Central memory CD8-positive, alpha-beta T cell (primary cell): ENCODE measurements at places on chromosomes 16 and 17.
A peak's percentile ranks its signal among the peaks of the same experiment; 100 is the strongest.

GRCh38 chr16:67237396-67238277 is 9.6 kb downstream of the FHOD1 start:
- no peak for DNase-seq

GRCh38 chr16:10352262-10352661 is 33.6 kb upstream of the ATF7IP2 start:
- no peak for DNase-seq

- no peak for DNase-seq
Measured at GRCh38 chr17:1793447-1793806, 31.6 kb downstream of the SERPINF1 start.

DNA sequence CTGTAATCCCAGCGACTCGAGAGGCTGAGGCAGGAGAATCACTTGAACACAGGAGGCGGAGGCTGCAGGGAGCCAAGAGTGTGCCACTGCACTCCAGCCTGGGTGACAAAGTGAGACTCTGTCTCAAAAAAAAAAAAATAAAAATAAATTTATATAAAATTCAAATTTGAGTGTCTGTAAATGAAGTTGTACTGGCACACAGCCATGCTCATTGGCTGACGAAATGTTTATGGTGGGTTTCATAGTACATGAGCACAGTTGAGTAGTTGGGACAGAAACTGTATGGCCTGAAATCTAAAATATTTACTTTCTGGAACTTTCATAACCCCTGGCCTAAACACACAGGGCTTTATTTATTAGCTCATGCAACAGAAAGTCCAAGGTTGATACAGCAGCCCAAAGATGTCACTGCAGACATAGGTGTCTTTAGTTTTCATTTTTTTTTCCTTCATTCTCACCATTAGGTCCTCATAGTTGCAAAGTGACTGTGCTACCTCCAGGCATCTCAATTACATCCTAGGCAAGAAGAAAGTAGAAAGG is 355.3 kb downstream of the SLC39A11 start:
- DNase-seq = no peak

DNA sequence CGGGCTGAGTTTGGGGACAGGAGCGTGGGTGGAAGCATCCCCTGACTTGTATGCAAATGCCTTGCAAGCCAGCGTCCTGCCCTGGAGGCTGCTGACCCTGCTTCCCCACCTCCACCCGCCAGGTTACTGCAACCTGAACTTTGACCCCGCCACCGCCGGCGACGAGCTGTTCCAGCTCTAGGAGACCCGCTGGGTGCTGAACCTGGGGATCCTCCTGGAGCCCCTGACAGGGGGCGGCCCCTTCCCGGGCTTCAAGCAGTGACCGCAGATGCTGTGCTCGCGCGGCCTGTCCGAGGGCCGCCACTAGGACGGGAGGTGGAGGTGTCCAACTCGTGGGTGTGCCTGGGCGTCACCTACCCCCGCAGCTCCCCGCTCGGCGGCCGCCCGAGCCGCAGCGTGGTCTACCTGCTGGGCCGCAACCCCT is 10.7 kb upstream of the SLC16A5 start:
- no peak for DNase-seq

DNA sequence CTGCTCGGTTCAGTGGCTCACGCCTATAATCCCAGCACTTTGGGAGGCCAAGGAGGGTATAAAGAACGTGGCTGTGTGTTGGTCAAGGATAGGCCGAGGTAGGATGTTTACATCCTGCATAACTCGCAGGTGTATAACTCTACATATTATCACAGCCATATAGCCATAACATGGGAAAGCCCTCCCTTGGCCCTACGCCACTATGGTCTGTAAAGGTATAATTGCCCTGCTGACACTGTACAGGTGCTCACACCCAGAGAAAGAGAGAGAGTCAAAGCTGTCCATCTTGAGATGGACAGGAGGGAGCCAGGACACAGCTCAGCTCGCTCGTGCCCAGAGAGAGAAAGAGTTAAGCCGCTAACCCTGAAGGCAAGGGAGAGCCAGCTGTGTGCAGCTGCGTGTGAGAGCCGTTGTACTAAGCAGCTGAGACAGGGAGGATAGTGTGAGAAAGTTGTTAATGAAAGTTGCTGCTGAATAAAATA is 30.4 kb upstream of the DHX8 start:
- no peak for DNase-seq

DNA sequence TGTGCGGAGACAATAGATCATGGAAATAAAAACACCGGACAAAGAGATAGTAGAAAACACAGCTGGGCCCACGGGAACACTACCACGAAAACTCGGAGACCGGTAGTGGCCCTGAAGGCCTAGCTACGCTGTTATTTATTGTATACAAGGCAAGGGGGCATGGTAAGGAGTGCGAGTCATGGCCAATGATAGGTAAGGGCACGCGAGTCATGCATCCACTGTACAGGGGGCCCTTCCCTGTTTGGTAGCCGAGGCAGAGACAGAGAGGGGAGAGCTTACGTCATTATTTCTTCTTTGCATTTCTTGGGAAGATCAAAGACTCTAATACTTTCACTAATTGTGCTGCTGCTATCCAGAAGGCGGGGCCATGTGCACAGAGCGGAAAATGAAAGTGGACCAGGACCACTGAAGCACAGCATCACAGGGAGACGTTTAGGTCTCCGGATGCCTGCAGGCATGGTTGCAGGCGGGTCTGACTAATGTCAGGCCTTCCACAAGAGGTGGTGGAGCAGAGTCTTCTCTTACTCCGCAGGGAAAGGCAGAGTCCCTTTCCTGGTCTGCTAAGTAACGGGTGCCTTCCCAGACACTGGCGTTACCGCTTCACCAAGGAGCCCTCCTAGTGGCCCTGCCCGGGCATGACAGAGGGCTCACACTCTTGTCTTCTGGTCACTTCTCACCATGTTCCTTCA is 74.4 kb upstream of the ARL4D start:
- DNase-seq = no peak

DNA sequence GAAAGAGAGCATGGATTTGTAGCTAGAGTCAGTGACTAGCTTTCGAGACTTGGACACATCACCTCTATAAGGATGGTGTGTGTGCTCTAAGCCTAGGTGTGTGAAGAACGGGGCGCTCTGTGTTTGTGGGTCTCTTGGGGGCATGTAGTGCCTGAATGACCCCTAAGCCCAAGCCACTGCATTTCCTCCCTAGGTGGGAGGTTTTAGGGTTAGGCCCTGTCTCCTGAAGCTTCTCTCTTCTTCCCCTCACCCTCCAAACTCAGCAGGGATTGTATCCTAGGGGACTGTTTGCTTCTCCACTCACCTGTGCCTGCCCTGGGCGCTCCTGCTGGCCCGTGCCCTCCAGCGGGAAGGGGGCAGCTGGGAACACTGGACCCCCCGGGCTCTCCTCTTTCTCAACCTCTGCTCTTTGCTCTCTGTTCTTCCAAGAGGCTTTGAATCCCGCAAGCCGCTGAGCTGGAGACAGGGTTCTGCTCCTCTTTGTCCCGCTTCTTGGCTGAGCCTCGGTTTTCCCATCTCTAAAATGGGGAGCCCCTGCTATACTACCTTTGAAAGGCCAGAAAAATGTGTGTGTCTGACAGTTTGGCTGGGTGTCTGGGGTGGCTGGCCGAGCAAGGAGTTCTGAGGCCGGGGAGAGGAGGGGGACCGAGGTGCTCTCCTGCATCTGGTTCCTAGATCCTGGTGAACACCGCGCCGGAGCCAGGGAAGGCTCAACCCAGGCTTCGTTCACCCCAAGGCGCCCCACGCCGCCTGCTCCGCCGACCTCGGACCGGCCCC is 810 bp downstream of the CYGB start:
- no peak for DNase-seq

- DNase-seq = no peak
Measured at GRCh38 chr16:52557236-52557635, 10.3 kb upstream of the TOX3 start.

GRCh38 chr17:70774339-70775117 is 605.2 kb downstream of the KCNJ2 start:
- no peak for DNase-seq

DNA sequence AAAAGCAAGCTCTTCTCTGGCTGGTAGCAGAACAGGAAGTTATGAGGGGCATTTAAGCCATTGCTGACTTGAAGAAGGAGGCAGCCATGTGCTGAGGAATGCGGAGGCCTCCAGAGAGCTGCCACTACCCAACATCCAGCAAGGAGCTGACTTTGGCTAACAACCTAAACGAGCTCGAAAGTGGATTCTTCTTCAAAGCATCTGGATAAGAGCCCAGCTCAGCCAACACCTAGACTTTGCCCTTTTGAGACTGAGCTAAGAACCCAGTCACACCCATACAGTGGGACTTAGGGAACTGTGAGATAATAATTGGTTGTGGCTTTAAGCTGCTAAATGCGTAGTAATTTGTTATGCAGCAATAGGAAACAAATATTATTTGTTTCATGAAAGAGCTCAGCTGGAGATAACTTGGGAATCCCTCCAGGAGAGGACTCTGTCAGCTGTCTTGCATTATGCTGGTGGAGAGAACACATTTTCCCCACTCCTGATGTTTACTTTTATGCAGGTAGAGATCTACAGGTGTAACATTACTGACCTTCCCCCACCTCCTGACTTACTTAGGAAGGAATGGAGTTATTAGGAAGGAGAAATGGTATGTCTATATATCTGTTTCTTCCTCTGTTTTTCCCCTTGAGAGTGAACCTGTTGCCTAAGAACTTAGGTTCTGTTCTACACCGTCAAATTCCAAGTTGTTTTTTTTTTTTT is 52.7 kb upstream of the ZNF629 start:
- DNase-seq = no peak

DNA sequence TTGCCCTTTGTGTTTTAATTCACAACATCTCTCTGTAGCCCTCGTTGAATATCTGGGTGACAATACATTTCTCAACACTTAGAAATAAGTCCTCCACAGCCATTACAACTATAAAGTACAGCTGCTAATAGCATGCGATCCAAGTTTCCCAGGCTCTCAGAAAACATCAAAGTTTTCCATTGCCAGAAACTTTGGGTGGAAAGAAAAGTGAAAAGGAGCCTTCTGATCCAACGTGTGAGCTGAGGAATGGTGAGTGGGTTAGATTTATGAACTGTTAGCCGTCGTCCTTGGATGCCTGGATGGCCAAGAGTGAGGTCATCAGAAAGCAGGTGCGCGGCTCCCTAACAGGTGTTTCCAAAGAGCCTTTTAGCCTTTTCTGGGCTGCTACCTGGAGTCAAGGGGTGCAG is 258.0 kb downstream of the PMP22 start:
- no peak for DNase-seq

DNA sequence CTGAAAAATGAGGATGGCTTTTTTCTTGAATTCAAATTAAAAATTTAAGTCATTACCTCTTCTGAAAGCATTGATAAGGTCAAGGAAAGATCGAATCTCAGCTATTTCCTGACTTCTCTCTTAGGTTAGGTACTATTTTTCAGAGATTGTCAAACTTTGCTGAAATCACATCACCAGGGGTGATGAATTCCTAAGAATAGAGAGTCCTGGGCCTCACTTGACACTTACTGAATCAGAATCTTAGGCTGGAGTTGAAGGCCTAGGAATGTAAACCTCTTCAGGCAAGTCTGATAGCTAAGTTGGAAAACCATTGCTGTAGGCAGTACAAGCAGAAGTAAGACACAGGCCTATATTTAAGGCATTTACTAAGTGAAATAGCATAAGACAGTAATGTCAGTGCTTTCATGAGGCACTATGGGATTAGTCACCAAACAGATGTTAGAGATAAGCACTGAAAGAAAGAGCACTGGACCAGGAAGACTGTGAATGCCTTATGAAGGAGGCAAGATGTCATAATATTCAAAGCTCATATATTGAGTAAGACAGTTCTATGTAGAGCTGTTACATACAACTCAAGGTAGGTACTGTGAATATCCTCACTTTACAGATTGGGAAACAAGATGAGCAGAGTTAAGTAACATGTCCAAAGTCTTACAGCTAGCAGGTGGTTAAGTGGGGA is 21.5 kb downstream of the DCAF7 start:
- no peak for DNase-seq

DNA sequence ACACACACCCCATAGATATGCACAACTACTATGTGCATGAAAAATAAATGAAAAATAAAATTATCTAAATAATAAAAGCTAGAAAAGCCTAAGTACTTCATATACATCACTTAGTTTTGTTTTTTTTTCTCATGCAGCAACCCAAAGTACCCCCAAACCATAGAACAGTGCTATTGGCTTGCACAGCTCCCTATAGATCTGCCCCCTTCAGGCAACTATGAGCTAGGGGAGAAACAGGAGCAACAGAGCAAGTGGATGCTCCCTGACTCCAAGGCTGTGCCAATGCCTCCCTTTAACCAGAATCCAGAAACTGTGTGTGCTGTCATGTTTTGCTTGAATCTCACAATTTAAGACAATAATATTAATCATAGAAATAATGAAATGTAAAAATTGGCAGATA is 605.5 kb downstream of the TOX3 start:
- DNase-seq = no peak

DNA sequence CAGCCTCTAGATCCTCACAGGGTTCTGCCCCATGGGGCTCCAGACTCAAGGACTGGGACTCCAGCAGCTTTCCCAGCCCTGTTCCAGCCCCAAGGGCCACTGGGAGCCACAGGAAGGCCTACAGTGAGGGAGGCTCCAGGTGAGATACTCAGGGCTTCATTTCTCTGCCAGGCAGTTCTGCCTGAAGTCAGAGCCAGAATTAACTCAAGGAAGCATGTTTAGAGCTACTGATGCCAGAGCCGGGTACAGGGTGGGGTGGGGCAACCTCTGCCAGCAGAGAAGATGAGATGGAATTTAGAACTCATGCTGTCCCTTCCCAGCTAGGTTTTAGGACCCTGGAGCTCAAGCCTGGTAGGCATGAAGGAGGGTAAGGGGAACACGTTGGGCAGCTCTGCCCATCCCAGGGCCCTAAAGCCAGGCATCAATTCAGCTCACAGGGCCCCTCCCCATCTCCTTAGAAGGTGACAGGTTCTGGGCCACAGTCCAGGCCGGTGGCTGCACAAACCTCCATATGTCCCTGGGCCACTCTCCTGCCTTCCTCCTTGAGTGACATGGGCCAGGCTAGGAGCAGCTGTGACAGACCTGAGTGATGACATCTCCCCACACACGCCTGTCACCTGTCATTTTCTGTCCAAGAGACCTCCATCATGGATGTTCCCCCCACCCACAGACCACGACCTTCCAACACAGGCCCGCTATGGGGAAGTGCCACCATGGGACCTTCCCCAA is 24.5 kb upstream of the SPPL2C start:
- DNase-seq = no peak

GRCh38 chr17:40418428-40418706 is 671 bp upstream of the TOP2A start:
- DNase-seq = no peak

GRCh38 chr16:79725051-79725450 is 124.5 kb upstream of the MAF start:
- DNase-seq = no peak

DNA sequence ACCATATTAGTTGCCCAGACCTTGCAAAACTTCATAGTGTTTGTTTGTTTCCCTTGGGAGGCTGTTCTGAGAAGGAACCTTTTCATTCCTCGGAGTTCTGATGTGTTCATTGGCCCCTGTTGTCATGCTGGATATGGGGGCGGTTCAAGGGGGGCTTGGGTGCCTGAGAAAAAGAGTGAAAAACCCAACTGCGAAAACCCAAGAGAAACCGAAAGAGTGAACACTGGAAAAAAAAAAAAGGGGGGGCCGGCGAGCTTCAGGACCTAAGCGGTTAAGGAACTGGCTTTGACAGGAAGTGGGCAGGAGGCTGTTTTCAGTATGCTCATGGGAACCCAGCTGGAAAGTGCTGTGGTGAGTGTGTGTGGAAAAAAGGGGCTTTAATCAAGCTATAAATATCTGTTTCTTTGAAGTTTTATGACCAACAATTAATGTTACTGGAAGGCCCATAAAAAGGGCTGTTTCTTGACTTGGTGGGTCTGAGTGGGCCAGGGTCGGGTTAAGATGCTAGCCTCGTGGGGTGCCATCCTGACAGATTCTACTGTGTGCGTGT is 510.7 kb downstream of the MAF start:
- DNase-seq = peak; percentile 27

- no peak for DNase-seq
Measured at GRCh38 chr16:88403794-88404581, 21.2 kb downstream of the ZNF469 start.

GRCh38 chr17:32586666-32587065 is 99.9 kb downstream of the CDK5R1 start:
- DNase-seq = no peak
